Activated T-cell treated with anti-CD3 and anti-CD28 coated beads for 48 hours (primary cell): ENCODE measurements at places on chromosomes 2 and 18.

DNA sequence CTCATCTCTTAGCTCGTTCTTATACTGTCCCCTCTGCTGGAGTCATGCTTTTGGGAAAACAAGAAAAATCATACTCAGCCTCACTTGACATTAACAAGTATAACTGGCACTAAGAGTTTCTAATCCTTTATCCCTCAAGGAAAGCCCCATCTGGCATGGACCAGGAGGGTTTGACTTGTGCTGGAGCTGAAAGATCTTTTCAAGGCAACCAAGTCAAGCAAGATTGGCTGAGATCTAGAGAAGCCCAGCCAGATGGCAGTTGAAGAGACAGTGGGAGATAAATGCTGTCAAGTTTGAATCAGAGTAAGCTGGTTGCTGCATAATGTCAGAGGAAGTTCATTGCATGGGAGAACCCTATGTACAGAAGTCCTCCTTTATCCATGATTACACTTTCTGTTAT is 336.5 kb upstream of the LRP1B start:
- DNase-seq: no peak

DNA sequence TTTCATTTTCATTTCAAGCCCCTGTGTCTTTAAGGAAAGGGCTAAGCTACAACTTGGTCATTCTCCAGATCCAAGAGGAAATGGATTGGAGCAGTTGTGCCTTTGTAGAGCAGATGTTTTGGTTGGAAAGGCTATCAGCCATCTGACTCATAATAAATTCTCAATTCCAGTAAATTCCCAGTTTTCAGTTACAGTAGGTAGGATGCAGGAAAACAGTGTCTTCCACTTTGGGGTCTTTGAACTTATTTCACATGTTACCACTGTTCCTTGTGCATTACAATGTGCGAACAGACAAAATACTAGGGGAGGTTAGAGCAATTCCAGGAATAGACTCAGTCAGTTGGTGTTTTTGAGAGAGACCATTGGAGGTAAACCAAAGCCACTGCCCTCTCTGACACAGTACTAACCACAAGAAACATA is 211.9 kb downstream of the BABAM2 start:
- DNase-seq: no peak

- DNase-seq: no peak
Measured at GRCh38 chr18:9746958-9747357, 38.9 kb downstream of the RAB31 start.

DNA sequence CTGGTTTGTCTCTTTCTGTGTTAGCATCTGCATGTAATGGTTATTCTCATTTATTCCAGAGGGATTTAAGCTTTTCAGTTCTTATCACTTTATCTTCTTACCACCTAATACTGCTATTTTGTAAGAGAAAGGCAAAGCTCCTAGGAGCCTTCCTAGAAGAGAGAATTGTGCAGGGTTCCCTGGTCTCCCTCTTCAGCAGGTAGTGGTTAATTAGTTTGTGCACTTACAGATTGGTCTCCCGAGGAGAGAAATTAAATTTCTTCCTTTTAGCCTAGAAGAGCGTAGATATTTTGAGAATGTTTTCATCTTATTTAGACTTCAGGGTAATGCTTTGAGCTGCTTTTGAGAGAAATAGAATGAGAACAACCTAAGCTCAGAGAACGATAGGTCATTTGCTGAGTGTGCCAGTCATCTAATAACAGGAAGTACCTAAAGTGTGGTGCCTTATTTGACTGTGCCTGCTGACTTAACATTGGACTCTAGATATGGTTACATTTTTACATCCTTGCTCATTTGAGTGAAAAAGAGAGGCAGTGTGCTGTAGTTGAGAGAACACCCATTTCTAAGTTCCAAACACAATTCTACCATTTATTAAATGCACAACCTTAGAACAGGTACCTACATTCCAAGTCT is 651.4 kb downstream of the STK39 start:
- DNase-seq: no peak

DNA sequence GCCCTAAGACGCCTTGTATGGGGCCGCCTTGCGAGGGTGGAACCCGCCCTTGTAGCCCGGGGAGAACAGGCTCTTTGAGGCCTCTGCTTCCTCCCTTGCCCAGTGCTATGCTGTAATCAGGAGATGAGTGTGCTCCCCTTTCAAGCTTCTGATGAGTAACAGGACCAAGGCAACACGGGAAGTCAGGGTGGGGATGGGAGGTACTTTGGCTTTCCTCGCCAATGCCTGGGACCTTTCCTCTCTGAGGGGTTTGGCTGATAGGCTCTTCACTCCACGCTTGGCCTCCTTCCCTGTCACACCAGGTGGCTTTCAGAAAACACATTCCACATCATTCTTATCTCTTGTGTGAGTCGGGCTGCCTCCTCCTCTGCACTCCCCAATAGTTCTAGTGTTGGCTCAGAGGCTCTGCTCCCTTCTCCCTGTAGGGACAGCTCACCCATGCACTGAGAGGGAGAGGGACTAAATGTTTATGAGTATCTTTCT is 223.7 kb upstream of the TRIB2 start:
- peak; percentile 26 for DNase-seq

DNA sequence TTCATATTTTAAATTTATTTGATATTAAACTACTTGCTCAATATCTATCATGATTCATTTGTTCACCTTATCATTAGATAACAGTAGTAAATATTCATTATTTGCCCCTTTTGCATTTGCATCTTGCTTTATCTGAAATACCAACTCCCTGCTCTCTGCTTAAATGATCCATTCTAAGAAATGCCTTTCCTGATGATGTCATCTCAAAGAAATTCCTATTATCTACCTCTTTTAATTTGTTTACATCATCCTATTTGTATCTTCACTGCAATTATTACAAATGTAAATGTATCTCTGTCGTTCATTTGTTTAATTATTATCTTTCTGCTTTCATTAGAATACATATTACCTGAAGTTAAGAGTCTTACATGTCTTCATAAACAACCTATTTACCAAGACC is 549.9 kb downstream of the CBLN2 start:
- no peak for DNase-seq

- no peak for DNase-seq
Measured at GRCh38 chr18:62660691-62661090, 54.6 kb upstream of the PHLPP1 start.

- no peak for DNase-seq
Measured at GRCh38 chr2:170362871-170363631, 185.1 kb downstream of the MYO3B start.

GRCh38 chr2:142008135-142008744 is 122.6 kb downstream of the LRP1B start:
- DNase-seq: no peak

- no peak for DNase-seq
Measured at GRCh38 chr18:45653090-45653489, 37.8 kb downstream of the SLC14A2 start.

DNA sequence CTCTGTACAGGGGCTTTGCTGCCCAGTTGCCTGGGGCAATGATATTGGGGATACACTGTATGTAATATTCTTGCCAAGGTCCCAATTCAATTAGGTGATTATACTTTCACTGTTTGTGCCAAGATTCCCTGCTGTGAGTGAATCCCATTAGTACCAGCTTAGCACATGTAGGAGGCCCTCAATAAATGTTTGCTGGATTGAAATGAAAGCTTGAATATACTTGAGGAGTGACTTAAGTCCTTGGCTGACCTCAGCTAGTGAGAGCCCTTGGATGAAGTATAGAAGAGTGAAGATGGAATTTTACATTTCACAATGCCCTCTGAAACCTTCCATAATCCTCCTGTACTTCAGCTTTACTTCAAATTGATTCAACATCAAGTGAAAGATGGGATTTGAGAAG is 102.9 kb downstream of the GATA6 start:
- DNase-seq: no peak

- no peak for DNase-seq
Measured at GRCh38 chr18:35730691-35731370, 149.3 kb downstream of the GALNT1 start.

DNA sequence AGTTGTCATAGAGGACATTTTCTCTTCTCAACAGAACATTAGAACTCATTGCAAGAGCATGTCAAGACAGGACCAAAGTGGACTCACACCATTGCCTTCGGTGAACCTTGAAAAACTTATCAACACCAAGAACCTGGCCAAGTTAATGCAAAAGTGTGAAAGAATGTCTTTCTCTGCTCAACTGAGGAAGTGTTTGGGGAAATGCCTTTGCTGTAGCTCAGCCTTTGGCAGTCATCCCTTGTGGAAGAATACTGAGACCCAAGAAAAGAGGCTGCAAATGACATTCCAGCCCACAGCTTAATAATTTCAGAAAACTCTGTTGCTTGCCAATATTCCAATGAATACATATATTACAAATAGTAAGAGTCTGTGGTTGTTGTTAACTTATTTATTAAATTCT is 728.8 kb upstream of the PIK3C3 start:
- DNase-seq: no peak

- no peak for DNase-seq
Measured at GRCh38 chr2:199495147-199495546, 37.4 kb upstream of the SATB2 start.

GRCh38 chr2:224334726-224335125 is 67.2 kb downstream of the FAM124B start:
- no peak for DNase-seq

DNA sequence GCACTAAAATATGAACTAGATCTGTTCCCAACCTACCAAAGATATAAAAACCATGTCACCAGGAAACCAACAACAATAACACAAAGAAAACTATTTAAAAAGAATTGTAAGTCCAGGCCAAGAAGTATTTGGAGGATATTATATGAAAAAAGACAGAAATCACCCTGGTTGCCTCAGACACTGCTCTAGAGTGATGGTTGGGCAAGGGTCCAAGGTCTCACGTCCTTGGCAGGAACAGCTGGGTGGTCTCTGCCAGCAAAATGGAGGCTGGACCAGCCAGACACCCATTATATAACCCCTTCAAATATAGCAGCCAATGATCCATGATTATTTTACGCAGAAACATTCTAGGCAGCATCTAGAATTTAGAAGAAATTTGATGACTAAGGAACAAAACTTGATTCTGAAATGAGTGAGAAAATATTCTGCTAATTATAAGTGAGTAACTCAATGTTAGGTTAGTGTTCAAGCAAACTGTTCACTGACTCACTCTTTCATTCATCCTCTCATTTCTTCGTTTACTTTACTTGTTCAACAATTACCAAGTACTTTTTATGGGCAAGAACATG is 35.4 kb downstream of the MRPL35 start:
- no peak for DNase-seq
